ENCODE measurements at places on chromosomes 1 and 21. TPM values are rescaled to one million over a fixed set of nuclear protein-coding genes. Genes with fewer than 3 reads are reported as not detected.

The CAPN8 gene
- not detected for total RNA-seq

The PLA2G2C gene
- not detected for total RNA-seq

The ANGEL2 gene
- 46.9 TPM for total RNA-seq

The BSND gene
- not detected for total RNA-seq

The C1orf94 gene
- not detected for total RNA-seq
